ENCODE measurements at places on chromosomes 6 and 20.

- no peak for DNase-seq
These were observed 109.4 kb upstream of the SPACA1 start for GRCh38 chr6:87938287-87938686.

GRCh38 chr6:70839286-70840266, 117.3 kb downstream of the B3GAT2 start:
- no peak for DNase-seq

DNA sequence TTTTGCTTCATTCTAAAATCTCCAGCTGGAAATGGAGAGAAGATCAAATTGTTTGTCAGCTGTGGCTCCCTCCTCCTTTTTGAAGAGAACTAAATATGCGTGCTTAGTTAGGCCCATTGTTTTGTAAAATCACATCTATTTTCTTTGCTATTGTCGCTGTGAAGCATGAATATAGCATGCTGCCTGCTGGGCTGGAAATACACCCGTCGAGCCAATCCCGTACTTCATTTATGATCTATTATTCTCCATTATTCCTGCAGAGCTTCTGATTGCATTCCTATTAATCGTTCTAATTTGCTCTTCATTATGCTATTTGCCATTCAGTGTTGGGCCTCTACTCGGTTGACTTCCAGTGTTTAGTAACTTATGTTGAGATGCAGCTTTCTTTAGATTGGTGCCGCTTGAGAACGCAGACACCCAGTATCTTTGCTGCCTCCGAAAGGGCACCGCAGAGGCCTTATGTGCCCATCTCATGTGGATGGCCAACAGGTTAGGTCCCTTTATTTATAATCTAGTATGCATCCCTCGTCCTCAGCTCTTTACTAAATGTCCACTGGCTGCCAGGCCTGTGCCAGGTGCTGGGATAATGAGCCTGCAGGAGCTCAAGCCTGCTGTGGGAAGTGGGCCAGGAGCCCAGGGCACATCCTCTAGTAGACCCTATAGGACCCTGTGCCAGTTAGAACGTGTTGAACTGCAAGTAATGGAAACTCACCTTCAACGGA, 45.6 kb downstream of the FAM50B start:
- DNase-seq = no peak

DNA sequence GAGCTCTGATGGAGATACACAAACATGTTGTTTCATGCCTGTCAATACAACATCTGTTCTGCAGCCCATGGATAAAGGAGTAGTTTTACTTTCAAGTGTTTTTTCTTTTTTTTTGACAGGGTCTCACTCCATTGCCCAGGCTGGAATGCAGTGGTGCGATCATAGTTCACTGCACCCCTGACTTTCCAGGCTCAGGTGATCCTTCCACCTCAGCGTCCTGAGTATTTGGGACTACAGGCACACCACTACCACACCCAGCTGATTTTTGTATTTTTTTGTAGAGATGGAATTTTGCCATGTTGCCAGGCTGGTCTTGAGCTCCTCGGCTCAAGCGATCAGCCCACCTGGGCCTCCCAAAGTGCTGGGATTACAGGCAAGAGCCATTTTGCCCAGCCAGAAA, 97.0 kb downstream of the SMAP1 start:
- DNase-seq = no peak

DNA sequence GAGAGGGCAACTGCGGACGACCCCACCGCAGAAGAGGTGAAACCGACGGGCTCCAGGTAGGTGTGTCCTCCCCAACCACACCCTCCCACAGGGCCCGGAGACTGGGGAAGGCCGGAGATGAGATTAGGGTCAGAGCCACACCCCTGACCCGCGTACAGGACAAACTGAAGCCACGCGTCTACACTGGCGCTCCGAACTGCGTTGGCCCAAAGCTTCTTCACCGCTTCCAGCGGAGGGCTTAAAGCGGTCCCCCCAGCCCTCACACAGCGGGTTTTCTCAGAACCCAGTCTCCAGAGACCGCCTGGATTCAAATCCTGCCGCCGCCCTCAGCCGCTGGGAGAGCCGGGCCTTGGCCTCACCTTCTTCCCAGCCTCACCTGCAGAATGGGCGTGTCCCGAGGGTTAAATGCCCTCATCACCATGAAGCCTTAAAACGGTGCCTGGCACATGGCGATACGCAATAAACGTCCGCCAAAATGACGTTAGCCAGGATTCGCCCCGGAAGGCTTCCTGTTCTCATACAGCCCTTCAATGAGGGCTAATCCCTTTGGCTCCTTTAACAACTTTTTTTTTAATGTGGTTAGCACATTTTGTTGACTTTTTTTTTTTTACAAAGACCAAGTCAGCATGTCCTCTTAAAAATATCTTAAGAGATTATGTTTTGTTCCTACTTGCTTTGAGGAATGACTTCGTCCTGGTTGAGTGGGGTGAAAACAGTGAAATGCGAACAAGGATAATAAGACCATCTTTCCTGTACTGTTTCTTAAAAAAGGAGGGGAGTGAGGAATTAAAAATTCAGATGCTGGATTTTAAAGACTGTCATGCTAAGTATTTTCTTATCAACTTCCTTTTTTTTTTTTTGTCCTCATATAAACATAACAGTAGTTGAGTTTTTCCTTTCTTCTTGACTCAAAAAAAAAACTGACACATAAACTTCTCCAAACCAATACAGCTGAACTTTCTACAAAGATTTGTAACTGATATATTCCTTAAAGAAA, 15.1 kb upstream of the ZNF217 start:
- DNase-seq = no peak

GRCh38 chr6:91860541-91861335, 1273.9 kb upstream of the MAP3K7 start:
- no peak for DNase-seq

- DNase-seq = no peak
These were observed 92.8 kb upstream of the SASH1 start for GRCh38 chr6:148249679-148250375.

GRCh38 chr6:128597004-128597403, 76.6 kb upstream of the PTPRK start:
- DNase-seq = no peak

DNA sequence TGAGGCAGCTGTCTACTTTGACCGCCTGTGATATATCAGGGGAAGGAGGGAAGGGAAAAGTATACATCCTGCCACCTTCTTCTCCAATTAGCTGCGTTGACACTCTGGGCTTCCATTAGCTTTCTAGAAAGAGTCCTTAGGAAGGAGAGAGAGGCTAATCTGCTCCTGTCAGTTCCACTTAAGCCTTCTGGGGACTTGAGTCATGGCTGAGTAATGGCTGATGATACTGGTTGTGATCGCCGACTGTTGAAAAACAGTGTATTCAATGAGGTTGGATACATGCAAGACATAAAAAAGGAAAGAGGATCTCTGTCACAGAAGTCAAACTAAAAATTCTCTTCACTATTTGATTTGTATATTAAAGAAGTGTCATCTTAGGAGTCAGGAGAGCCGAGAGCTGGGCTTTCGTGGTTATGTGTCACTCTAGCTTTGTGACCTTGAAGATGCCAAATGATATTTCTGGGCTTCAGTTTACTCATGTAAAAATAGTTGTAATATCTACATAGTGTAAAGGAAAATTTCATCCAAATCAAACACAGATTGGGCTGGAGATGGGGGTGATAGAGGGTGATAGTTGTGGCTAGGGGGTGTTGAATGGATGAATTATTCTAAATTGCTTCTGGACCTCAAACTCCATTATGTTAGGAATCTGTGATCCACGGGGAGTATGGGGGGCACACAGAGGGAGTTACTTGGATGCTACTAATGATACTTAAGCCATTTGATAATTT, 189.0 kb downstream of the UST start:
- DNase-seq = no peak

- no peak for DNase-seq
These were observed 38.7 kb upstream of the ZBP1 start for GRCh38 chr20:57658833-57659516.

GRCh38 chr6:56040223-56040622, 164.8 kb upstream of the BMP5 start:
- no peak for DNase-seq

DNA sequence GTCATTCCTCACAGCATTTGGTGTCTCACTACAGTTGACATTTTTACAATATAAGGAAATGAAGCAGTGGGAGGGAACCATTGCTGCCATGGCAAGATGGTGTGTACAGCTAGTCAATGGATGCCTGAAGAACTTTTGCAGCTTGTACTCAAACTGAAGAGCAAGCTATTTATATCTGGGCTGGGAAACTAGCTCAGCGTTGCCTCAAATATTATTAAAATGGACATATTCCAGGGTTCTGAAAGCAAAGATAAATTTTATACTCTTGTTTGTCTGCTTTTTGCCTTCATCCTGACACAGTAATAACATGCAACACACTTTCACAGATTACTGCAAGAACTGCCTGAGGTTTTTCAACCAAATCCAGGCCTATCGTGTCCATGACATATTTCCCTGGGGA, 156.4 kb upstream of the COL21A1 start:
- DNase-seq = no peak

DNA sequence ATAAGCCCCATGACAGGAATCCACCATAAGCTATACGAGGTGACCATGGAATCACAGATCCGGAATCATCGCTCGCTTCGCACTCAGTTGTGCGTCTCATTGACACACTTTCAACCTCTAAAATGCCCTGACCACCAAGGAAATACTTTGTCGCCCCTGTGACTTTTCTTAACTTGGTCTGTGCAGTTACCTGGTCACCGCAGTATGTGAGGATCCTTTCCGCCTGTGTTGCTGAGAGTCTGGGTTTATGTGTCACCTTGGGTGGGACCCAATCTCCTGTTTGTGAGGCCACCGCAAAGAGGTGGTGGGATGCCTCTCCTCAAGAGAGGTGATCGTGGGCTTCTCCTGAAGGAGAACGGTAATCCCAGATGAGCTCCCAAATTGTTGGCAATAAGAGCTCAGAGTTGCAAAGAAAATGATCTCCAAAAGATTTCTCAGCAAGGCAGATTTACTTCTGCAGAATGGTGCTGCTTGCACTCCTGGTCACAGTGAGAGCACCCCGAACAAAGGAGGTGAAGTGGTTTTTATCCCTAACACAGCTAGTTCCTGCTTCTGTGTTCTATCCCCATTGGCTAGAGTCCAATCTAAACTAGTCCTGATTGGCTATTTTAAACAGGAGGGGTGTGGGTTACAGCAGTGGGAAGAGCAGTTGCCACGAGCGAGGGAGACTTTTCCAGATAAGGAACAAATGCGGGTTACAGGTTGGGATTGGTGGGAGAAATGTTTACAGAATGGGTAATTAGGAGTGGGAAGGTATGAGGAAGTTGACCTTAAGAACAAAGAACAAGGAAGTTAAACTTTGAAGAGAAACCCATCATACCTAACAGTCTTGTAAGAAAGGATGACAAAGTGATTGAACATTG, 9.1 kb upstream of the ZNFX1 start:
- no peak for DNase-seq

DNA sequence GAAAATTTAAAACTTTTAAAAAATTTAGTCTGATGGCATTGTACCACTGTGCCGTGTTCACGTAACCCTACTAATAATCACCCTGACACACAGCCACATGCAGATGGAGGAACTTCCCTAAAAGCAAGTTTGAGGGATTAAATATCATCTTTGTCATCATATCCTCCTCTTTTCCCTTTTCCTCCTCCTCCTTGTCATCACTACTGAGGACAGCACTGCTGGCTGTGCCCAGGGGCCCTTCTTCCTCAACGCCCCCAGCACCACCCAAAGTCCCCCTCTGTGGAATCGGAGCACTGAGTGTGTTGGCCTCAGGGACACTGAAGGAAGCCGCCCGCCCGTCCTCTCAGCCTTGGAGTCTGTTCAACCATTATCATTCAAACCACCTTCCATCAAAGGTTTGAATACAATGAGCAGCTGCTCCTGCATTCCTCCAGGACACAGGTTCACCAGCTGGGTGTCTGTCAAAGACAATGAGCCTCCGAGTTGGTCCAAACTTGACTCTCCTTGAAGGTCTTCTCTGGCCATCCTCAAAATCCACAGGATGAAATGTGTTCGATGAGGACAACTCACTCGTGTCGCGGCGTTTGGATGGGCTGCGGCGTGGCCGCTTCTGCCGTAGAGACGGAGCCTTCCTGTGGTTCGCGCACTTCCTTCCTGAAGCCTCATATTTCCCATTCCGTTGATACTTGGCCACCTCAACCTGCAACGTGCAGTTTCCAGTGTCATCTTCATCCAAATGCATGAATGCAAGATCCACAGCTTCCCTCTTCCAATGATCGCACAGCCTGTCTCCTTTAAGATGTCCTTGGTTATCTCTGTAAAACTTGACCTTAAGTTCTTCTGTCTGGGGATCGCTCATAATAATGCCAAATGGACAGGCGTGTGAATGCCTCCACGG, 23.3 kb downstream of the NQO2 start:
- DNase-seq = no peak

GRCh38 chr6:112233847-112234246, 20.5 kb downstream of the LAMA4 start:
- DNase-seq = no peak

- no peak for DNase-seq
These were observed 347.5 kb downstream of the PRL start for GRCh38 chr6:21949211-21949801.

- DNase-seq = no peak
These were observed 34.2 kb downstream of the CEP162 start for GRCh38 chr6:84193114-84193708.

GRCh38 chr6:79421707-79422484, 115.3 kb downstream of the LCA5 start:
- peak; percentile 33 for DNase-seq

GRCh38 chr6:16251706-16252105, 13.3 kb downstream of the GMPR start:
- no peak for DNase-seq

DNA sequence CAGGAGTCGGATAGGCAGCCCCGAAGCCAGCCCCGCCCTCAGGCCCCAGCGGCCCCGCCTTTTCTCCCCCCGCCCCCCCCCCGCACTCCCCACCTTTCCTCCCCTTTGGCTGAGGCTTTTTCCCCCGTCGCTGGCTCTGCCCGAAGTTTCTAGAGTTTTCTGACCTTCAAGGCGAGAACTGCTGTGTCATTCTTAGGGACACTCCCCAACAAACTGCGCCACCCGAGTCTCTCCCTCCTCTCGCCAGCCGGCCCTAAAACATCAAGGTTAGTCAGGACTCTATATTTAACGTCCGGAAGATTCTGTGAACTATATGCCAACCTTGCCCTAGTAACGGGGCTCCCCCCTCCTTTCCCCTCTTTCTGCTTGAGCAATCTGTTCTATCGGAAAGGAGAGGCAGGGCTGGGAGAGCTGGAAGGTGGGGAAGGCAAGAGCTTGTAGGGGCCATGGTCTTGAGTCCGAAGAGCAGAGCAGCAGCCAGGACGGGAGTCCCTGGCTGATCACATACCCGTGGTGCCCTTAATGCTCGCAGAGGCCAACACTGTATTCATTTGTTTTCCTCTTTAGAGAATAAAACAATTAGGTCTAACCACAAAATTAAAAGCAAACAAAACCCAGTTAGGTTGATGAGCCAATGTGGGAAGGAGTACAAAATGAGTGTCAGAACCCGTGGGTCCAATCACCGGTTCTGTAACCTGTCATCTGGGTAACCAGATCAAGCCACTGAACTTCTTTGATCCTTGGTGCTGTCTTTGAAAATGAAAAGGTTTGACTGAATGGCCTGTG, 5.3 kb upstream of the HSPA1B start:
- peak; percentile 61 for DNase-seq
